Activated CD4-positive, alpha-beta T cell treated with anti-CD3 and anti-CD28 coated beads, Interleukin-2, amount 10 ng/mL, durations not matched to agents 7 days and 5 days (primary cell): ENCODE measurements at places on chromosomes 1 and 21.
A peak's percentile ranks its signal among the peaks of the same experiment; 100 is the strongest.

DNA sequence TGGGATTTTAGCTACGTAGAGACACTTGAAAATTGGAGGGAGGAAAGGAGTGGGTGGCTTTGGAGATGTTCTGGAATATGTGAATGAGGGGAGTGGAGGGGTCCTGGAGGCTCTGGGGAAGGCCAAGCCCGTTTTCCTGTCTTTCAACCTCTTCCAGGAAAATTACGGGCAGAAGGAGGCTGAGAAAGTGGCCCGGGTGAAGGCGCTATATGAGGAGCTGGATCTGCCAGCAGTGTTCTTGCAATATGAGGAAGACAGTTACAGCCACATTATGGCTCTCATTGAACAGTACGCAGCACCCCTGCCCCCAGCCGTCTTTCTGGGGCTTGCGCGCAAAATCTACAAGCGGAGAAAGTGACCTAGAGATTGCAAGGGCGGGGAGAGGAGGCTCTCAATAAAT is 442 bp upstream of the RUSC1 start:
- peak; percentile 19 for DNase-seq

DNA sequence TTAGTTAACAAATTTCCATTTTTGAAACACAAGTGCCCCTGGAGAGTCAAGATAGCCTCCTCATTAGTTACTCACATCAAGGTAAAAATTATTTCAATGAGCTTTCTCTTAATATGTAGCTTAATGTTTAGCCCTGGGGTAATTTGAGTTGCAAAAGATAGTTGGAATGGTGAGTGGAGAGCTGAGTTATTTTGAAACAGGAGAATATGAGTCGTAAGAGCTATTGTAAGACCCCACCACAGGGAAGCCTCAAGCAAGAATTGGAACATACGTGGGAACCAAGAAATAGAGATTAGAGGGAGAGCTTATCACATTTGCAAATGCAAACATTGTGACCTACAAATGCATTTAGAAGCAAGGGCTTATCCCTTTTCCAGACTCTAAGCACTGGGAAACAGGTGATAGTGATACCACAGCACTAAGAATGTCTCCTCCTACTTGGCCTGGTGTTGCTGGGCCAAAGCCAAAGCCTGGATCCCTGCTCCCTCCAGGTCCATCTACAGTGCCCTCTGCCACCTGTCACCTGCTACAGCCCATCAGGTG is 635.1 kb downstream of the PTPRC start:
- DNase-seq, result no peak

GRCh38 chr21:44767834-44768831 is 33.5 kb downstream of the UBE2G2 start:
- DNase-seq, result no peak

GRCh38 chr21:26157801-26158200 is 12.8 kb downstream of the APP start:
- no peak for DNase-seq

GRCh38 chr1:226066415-226067078 is 4.0 kb downstream of the H3-3A start:
- DNase-seq, result no peak

DNA sequence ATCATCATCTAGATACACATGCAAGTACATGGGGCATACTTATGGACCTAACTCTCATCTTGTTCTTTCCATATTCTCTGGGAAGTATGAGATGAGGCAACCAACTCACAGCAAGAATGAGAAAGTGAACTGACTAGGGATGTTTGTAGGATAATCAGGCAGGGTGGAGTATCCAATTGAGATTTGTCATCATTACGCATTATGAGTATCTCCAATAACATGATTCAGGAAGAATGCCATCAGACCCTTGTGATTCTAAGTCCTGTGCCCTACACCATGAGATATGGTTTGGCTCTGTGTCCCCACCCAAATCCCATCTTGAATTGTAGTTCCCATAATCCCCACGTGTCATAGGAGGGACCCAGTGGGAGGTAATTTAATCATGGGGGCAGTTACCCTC is 154.0 kb downstream of the SLC30A10 start:
- DNase-seq, result no peak
